HepG2 (cell line): ENCODE measurements at places on chromosomes 2 and 18. TPM values are rescaled to one million over a fixed set of nuclear protein-coding genes. Genes with fewer than 3 reads are reported as not detected.

DNA sequence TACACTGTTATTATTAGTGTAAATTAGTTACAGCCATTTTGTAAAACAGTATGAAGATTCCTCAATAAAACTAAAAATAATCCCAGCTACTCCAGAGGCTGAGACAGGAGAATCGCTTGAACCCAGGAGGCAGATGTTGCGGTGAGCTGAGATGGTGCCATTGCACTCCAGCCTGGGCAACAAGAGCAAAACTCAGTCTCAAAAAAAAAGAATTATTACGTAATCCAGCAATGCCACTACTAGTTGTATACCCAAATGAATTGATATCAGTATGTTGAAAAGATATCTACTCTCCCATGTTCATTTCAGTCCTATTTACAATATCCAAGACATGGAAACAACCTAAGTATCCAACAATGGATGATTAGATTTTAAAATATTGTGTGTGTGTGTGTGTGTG, 313.6 kb downstream of the EPHA4 start:
- no peaks in the 10 kb centered on the region for H3K27me3 ChIP-seq
- H3K4me3 ChIP-seq, result no peak overlapping the region

- no peaks in the 10 kb centered on the region for H3K4me1 ChIP-seq
- DNase-seq, result no peak
- H3K27ac ChIP-seq, result no peak overlapping the region
- H3K27me3 ChIP-seq, result no peaks in the 10 kb centered on the region
- peaks cover 22% of the 10 kb centered on the region for H3K36me3 ChIP-seq
Measured at GRCh38 chr2:53755121-53755520, 12.5 kb upstream of the CHAC2 start.

DNA sequence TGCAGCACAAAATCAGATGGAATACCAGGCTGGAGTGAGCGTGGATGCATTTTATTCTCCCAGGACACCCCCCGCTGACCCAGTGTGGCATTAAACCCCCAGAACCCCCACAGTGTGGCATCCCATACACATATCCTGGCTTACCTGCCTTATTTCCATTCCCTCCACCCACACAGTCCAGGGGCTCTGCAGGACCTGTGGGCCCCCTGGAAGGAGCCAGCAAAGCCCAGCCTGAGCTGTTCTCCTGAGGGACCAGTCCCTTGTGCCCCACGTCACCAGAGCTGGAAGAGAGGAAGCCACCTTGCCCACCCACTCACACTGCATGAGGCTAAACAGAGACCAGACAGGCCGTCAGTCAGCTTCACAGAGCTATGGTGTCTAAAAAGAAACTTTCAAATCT, 20.1 kb downstream of the ST8SIA5 start:
- no peak overlapping the region for H3K4me3 ChIP-seq
- H3K27ac ChIP-seq, result no peak overlapping the region
- DNase-seq, result no peak
- H3K36me3 ChIP-seq, result no peaks in the 10 kb centered on the region

DNA sequence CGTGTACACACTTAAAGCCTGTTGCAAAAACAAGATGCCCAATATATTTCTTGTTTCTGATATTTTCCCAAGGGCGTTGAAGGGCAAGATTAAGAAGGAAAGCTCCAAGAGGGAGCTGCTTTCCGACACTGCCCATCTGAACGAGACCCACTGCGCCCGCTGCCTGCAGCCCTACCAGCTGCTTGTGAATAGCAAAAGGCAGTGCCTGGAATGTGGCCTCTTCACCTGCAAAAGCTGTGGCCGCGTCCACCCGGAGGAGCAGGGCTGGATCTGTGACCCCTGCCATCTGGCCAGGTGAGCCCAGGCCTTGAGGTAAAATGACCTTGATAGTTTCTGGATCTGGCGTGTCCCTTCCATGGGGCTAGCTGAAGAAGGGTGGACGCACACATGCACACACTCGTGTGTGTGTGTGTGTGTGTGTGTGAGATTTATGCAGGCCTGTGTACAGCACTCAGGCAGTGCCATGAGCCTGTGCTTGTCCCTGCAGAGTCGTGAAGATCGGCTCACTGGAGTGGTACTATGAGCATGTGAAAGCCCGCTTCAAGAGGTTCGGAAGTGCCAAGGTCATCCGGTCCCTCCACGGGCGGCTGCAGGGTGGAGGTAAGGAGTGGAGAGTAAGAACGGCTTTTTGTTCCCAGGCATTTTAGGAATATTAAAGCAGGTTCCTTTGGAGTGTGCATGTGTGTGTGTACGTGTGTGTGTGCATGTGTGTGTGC, 23.6 kb downstream of the MLPH start:
- no peaks in the 10 kb centered on the region for H3K36me3 ChIP-seq
- no peak overlapping the region for H3K4me3 ChIP-seq
- peaks cover 11% of the 10 kb centered on the region for H3K4me1 ChIP-seq

DNA sequence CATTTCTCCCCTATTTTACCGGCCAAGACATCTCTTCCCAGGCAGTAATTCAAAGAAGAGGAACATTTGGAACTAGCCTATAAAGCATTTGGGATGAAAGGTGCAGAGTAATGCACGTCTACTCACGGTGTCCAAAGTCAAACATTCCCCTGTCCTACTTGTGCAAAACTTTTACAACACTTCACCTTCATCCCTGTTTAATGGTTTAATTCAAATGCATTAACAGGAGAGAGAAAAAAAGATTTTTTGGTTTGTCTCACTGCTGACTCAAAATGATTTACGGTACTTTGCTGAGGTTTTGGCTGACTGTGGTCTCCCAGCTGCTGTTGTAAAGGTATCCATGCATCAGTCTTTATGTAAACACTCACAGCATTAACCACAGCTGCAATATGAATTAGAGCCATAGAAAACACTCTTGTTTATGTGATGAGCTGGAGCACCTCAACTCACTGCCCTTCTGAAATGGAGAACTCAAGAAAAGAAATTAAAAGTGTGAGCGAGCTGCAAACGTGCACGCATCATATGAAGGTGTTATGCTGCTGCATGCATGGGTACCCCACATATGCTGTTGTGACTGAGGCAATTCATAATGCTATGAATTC, 220.5 kb downstream of the PIEZO2 start:
- peaks cover 19% of the 10 kb centered on the region for H3K4me1 ChIP-seq
- H3K27ac ChIP-seq, result no peak overlapping the region
- H3K27me3 ChIP-seq, result no peaks in the 10 kb centered on the region

Gene FAM228B
- total RNA-seq, result 0.45 and 1.1 TPM in 2 replicates

Gene MSTN
- not detected in 2 replicates for total RNA-seq

GRCh38 chr2:219916726-219917440, 289.5 kb downstream of the SLC4A3 start:
- no peak overlapping the region for H3K4me3 ChIP-seq
- H3K4me1 ChIP-seq, result no peaks in the 10 kb centered on the region
- H3K27ac ChIP-seq, result no peak overlapping the region
- H3K36me3 ChIP-seq, result no peaks in the 10 kb centered on the region
- DNase-seq, result no peak
- peaks cover 32% of the 10 kb centered on the region; the same call in 2 of the 3 replicates for H3K27me3 ChIP-seq

DNA sequence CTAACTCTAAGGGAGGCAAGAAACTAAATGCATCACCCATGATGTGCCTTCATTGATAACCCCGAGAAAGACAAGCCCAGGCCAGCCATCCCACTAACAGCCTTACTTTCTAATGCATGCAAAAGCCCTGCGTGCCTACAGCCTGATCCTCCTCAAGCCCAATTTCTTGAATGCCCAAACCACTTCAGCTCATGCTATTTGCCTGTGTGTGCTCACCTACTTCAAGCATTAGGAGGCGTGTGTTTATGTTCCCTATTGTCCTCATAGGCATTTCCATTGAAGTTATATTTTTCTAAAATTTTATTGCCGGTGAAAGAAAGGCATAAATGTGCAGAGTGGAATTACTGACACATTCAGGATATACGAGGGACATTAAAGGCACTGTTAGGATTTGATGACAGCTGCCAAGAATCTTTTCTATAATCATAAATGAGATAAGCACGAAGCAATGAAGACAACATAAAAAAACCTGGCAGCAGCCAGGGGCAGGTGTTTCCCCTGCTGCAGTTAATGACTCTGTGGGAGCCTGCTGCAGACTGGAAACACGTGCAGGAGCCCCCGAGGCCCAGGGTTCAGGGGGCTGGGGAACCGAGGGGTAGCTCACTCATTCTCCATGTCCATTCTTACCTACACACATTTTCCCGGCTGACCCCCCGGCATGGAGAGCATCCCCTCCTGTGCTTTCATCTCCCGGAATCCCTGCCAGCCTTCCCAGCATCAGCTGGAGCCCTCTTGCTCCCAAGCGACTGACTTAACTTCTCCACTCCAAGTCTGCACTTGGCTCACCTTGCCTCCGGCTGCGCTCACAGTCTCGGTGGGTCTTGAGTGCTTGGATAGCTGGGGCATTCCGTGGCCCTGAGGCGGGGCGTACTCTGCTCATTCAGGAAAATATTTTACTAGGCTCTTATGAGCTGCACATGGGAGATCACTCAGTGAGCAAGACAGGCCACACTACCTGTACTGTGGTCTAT, 292.3 kb upstream of the SIX2 start:
- no peak overlapping the region for H3K27ac ChIP-seq
- DNase-seq, result no peak
- H3K4me3 ChIP-seq, result no peak overlapping the region
- H3K4me1 ChIP-seq, result peaks cover 17% of the 10 kb centered on the region

Gene C1QL2
- not detected in 2 replicates for total RNA-seq

GRCh38 chr2:230694241-230694640, 18.4 kb upstream of the CAB39 start:
- no peak overlapping the region for H3K27ac ChIP-seq
- H3K36me3 ChIP-seq, result no peaks in the 10 kb centered on the region
- H3K4me1 ChIP-seq, result 0 out of 2 replicates have a peak, but pooled peaks cover 6% of the 10 kb centered on the region
- DNase-seq, result no peak

Gene CSRNP3
- not detected in 2 replicates for total RNA-seq

Gene COL4A3
- total RNA-seq, result 0.02 TPM in 1 of 2 replicates, not detected in the other

GRCh38 chr2:144835634-144836350, 315.9 kb upstream of the ZEB2 start:
- H3K36me3 ChIP-seq, result no peaks in the 10 kb centered on the region
- H3K4me3 ChIP-seq, result no peak overlapping the region
- no peaks in the 10 kb centered on the region for H3K27me3 ChIP-seq

GRCh38 chr2:235001237-235002133, 49.7 kb downstream of the SH3BP4 start:
- peaks cover 100% of the 10 kb centered on the region for H3K4me1 ChIP-seq
- H3K27me3 ChIP-seq, result no peaks in the 10 kb centered on the region
- no peak for DNase-seq
- H3K27ac ChIP-seq, result peak overlapping the region; percentile 81

GRCh38 chr2:12419803-12420202, 296.9 kb upstream of the TRIB2 start:
- no peak for DNase-seq
- no peak overlapping the region for H3K4me3 ChIP-seq
- no peaks in the 10 kb centered on the region for H3K36me3 ChIP-seq
- H3K27ac ChIP-seq, result no peak overlapping the region
- no peaks in the 10 kb centered on the region for H3K27me3 ChIP-seq
- H3K4me1 ChIP-seq, result no peaks in the 10 kb centered on the region

DNA sequence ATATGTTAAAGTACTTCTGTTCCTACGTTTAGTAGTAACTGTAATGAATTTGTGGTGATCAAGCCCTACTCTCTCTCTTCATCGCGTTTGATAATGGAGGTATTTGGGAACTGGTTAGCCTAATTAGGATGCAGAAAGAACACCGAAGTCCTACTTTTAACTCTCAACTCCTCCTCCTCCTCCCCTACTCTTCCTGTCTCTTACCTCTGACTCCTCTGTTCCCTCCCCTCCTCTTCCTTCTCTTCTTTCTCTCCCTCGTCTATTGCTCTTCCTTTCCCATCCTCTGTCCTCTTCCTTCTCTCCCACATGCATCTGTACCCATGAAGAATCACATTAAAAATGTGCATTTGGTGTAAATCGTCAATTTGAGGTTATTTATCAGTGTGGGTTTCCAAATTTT, 57.8 kb downstream of the RMDN2 start:
- H3K4me3 ChIP-seq, result no peak overlapping the region
- DNase-seq, result no peak
- no peak overlapping the region for H3K27ac ChIP-seq
- H3K4me1 ChIP-seq, result no peaks in the 10 kb centered on the region
- no peaks in the 10 kb centered on the region for H3K36me3 ChIP-seq

- no peaks in the 10 kb centered on the region for H3K4me1 ChIP-seq
- no peaks in the 10 kb centered on the region for H3K36me3 ChIP-seq
- H3K4me3 ChIP-seq, result no peak overlapping the region
Measured at GRCh38 chr2:21740484-21740883, 616.7 kb downstream of the TDRD15 start.

GRCh38 chr2:36582538-36582937, 15.4 kb downstream of the FEZ2 start:
- peaks cover 23% of the 10 kb centered on the region for H3K36me3 ChIP-seq
- H3K4me1 ChIP-seq, result peaks cover 13% of the 10 kb centered on the region
- no peak overlapping the region for H3K4me3 ChIP-seq
- H3K27me3 ChIP-seq, result no peaks in the 10 kb centered on the region
- H3K27ac ChIP-seq, result no peak overlapping the region
- DNase-seq, result no peak

DNA sequence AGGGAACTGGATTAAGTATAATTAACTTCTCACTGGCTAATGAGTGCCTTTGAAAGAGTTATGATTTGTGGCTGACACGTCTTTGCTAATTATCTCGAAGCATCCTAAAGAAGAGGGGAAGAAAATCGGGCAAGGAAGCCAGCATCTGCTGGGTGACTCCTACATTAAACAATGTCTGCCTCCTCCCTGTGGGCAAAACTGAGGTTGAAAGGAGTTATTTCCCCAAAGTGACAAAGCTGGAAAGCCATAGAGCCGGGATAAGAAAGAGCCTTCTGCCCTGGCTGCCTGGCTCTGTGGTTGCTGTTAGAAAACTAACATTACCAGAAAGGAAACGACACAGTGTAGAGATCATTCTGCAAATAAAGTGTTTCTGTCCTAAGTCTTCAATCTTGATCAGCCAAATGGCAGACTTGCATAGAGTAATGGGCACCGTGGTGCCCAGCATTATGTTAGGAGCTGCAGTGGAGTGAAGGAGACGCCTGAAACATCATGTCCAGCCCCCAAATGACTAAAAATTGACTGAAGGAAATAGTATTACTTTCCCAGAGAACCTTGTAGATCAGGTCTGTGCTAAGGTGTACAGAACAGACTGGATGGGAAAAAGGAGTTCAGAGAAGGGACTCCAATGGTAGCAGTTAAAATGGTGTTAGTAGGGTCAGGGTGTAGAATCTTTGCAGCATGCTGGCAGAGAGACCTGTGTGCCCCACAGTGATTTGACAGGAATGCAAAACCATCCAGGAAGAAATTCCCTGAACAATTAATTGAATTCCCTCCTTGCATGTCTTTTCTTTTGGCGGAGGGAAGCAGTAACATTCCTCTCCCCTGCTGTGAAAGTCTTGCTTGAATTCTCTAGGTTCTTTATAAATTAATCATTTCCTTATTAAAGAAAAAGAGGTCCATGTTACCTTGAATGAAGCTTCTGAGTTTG, 44.4 kb downstream of the ALPK2 start:
- H3K4me3 ChIP-seq, result no peak overlapping the region
- H3K36me3 ChIP-seq, result no peaks in the 10 kb centered on the region
- no peak for DNase-seq
- H3K4me1 ChIP-seq, result peaks cover 13% of the 10 kb centered on the region

GRCh38 chr2:32591669-32592463, 36.0 kb upstream of the TTC27 start:
- no peaks in the 10 kb centered on the region for H3K4me1 ChIP-seq
- H3K27ac ChIP-seq, result no peak overlapping the region

- peak within 1 kb of the TSS; percentile 83 for H3K4me3 ChIP-seq
- peak; percentile 70 for DNase-seq
- peaks cover 73% of the 10 kb centered on the region for H3K4me1 ChIP-seq
- peak within 1 kb of the TSS; percentile 62 for H3K27ac ChIP-seq
Measured at GRCh38 chr2:11746376-11746806, at the start of gene LPIN1. Gene LPIN1, plus strand, starts transcription at chr2:11746632. Its CDS starts 18,910 bp downstream, at chr2:11765542.

Gene SLC11A1
- total RNA-seq, result 0.21 and 0.33 TPM in 2 replicates

- no peak overlapping the region for H3K27ac ChIP-seq
- H3K4me3 ChIP-seq, result no peak overlapping the region
- peaks cover 11% of the 10 kb centered on the region for H3K4me1 ChIP-seq
- no peaks in the 10 kb centered on the region for H3K36me3 ChIP-seq
Measured at GRCh38 chr2:25202275-25202674, 33.9 kb upstream of the POMC start.

Gene FRZB
- total RNA-seq, result 0.04 TPM in 1 of 2 replicates, not detected in the other
